ENCODE measurements at places on chromosomes 16 and 17. TPM values are rescaled to one million over a fixed set of nuclear protein-coding genes. Genes with fewer than 3 reads are reported as not detected.

DNA sequence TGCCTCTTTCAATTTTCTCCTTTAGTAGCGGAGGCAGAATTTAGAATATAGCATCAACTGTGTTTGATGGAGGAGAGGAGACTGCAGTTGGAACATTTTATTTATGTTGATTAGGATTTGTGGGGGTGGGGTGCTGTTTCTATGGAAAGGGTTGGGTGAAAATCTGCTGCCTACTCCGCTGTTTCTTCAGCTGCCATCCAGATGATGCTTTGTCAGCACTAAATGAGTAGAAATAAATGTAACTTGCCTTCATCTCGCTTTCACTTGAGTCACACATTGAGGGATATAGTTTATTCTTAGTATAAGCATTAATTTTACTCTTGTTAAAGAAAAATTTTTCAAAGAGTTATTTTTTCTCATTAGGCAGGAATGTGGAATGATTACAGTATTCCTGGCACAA is 42.1 kb downstream of the ABHD15 start:
- DNase-seq = no peak

DNA sequence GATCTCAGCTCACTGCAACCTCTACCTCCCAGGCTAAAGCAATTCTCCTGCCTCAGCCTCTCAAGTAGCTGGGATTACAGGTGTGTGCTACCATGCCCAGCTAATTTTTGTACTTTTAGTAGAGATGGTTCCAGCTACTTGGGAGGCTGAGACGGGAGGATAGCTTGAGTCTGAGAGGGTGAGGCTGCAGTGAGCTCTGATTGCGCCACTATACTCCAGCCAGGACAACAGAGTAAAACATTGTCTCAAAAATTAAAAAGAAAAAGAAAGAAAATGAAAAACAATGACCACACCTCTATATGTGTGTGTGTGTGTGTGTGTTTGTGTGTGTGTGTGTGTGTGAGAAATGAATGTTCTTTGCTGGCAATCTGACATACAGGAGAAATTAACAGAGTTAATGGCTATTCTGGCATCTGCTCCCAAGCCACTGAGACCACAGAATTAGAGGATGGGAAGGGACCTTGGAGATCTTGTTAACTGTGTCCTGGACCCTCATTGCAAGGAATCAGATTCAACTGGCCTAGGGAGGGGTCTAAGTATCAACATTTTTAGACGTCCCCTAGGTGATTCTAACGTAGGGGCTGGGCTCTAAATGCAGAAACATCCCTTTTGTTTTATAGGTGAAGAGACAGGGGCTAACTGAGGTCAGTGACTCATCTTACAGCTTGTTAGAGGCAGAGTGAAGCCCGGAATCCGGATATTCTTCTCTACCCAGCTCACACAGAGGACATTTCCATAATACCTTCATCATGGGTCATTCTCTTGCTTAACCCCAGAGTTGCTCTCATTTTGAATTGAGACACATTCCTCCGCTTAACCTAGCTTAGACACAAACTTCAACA is 16.4 kb upstream of the MARCHF10 start:
- peak; percentile 91 for DNase-seq

- DNase-seq = no peak
These were observed 124.2 kb downstream of the ZFHX3 start for GRCh38 chr16:72923757-72924156.

- DNase-seq = peak; percentile 43
These were observed 101.1 kb downstream of the XYLT1 start for GRCh38 chr16:17369421-17370222.

- no peak for DNase-seq
These were observed 4.7 kb downstream of the DUSP14 start for GRCh38 chr17:37494401-37494831.

DNA sequence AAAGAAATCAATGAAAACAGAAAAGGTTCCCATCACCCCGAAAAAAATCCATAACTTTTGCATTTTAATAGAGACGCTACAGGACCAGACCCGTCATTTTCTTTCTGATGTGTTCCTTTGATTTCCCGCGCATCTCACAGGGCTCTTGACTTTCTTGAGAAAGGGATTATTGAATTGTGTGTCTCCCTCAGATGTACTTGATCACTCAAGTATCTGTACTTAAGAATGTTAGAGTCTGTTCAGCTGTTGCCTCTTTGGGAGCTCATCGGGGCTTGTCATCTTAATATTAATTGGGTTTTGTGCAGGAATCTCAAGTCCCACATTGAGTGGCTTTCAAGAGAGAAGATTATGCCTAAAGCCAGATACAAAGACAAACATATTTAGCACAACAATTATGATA is 606.4 kb upstream of the SALL1 start:
- DNase-seq = no peak

- no peak for DNase-seq
These were observed 9.2 kb upstream of the PRR29 start for GRCh38 chr17:63988741-63989621.

- peak; percentile 80 for DNase-seq
These were observed at the start of gene DDX52 for GRCh38 chr17:37643118-37643766. DDX52 (minus strand) TSS chr17:37643446; CDS start chr17:37643420, 26 bp downstream.

GRCh38 chr16:79067600-79067999 is 532.9 kb downstream of the MAF start:
- no peak for DNase-seq

GRCh38 chr17:13351046-13351445 is 250.7 kb downstream of the HS3ST3A1 start:
- DNase-seq = peak; percentile 91

DNA sequence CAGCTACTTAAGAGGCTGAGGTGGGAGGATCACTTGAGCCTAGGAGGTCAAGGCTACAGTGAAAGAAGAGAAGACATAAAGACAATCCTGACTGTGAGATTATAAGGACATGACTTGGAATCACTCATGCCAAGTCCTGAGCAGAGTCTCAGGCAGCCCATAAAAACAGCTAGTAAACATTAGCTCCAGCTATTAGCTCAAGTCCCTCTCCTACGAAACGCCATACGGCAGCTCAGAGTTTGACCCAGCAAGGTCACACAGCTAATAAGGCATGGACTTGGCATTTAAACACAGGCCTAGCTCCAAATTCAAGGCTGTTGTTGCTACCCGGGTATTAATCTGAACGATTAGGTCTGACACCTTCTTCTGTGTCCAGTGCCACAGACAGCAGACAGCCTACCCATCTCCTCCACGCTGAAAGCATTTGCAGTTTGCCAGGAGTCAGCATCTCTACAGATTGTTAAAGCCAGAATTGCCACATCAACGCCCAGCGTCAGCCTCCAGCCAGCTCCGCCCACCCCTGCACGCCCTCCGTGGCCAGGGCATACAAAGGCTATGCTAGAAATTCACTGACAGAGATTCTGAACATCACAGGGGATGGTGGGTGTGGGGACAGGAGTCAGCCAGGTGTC is 9.9 kb upstream of the TMEM114 start:
- DNase-seq = no peak

DNA sequence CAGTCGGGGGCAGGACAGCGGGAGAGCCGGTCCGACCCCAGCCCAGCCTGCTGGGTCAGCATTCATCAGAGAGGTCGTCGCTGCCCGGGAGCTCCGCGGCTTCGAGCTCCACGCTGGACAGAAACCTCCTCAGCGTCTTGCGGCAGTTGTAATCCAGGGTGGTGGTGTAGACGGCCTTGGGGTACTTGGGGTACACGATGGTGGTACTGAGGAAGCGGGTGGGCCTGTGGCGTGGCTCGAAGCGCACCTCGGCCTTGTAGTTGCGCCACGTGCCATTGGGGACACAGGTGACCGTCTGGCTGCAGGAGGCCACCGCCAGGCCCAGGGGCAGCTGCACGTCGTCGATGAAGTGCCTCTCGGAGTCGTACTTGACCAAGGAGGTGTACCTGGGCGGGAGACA is 90.5 kb upstream of the RPH3AL start:
- DNase-seq = no peak

NACA2 gene
- total RNA-seq = not detected

TP53TG3B gene
- total RNA-seq = 1.4 TPM

MT1M gene
- 4.5 TPM for total RNA-seq

Data from RPMI7951 (cell line).